ENCODE measurements at places on chromosomes 3 and 15.

DNA sequence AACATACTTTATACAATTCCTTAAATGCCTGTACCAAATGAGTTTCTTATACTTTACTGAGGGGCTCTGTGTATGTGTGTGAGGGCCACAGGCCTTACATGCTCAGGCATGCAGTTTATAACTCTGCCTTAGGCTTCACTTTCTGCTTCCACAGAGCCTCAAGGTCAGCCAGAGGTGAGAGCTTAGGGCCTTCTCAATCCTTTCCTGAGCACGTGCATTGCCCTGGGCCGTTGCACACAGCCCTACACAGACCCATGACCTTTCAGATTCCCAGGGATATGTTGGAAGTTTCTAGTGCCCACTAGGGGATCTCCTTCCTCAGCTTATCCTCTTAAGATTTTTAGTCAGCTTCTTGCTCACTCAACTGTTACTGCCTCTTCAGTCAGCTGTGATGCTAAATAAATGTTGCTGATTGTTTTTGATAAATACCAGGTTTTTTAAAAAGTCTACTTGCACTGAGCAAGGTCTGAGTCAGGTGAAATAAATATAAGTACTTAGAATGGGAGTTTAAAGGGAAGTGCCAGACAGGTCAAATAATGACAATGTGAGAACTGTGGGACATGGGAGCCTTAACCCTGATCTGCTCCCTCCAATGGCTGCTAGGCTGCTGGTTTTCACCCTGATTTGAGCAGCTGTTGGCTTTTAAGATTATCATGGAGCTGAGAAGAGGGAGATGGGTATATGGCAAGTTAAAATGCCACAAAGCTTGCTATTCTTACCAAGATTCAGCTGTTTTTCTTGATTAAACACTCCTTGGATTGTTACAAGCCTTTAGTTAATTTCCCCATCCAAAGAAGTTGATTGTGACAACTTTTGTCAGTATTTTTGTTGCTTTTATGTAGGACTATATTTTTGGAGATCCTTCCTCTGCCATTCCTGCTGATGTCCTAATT is 169.5 kb downstream of the PLD1 start:
- no peak for DNase-seq

DNA sequence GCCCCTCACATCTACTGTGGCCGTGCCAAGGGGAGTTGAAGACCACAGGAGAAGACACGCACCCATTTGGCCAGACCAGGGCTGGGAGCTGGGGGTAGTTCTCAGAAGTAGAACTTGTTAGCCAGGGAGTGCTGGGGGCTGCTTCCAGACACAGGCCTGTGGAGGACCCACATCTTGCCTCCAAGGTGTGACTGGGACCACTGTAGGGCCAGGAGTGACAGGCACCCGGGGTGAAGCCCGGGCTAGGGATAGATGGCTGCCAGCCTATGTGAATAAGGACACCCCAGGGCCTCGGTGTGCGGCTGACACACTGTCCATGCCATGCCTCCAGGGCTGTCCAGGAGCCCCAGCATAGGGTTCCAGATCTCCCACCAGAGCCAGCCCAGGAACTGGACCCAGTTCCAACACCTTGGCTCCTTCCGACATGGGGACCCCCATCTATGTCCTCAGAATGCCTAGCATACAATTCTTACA is 1.8 kb downstream of the ANPEP start:
- no peak for DNase-seq

DNA sequence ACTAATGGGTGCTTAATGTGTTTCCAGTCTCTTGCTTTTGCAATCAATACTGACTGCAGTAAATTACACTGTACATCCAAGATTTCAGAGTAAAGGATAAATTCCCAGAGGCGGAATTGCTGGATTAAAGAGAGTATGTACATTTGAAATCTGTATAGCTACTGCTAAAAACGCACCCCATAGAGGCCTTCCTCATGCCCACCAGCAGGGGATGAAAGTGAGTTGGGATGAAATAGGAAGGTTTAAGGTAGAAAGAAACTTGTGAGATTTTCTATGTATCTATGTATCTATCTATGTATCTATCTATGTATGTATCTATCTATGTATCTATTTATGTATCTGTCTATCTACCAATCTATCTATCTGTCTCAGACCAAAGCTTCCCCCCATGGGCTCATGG is 28.4 kb downstream of the TMEM44 start:
- DNase-seq, result no peak

DNA sequence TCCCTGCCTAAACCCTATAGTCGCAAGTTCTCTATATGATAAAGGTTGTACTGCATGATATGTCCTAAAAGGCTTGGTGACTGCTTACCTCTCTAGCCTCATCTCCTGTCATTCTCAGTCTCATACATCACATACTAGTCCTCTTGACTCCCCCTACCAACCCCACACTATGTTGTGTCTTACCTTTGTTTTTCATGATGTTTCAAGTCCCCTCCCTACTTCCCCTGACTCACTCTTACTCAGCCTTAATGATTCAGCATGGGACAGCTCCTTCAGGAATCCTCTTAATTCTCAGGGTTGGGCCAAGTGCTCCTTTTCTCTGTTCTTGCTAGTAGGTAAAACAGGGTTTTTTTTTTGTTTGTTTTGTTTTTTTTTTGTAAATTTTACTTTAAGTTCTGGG is 49.6 kb downstream of the SLMAP start:
- no peak for DNase-seq

DNA sequence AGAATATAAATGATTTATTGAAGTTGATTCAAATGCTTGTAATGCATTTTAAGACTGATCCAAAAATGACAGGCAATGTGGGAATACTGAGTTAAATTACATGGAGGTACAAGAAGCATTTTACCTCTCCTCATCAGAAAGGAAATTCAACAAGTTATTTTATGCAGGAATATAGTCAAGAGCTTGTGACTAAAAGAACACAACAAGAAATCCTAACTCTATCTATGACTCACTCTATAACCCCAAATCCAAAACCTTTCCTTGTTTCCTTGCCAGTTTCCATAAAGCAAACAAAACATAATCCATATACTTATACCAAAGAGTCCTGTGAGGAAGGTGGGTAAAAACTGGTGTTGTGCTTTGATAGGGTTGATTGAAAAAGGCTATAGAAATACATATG is 30.8 kb downstream of the SIN3A start:
- no peak for DNase-seq

GRCh38 chr3:141368062-141368924 is at the start of gene ZBTB38:
ZBTB38 (plus strand) TSS chr3:141368504; CDS start chr3:141442389, 73,885 bp downstream.
- DNase-seq, result no peak

DNA sequence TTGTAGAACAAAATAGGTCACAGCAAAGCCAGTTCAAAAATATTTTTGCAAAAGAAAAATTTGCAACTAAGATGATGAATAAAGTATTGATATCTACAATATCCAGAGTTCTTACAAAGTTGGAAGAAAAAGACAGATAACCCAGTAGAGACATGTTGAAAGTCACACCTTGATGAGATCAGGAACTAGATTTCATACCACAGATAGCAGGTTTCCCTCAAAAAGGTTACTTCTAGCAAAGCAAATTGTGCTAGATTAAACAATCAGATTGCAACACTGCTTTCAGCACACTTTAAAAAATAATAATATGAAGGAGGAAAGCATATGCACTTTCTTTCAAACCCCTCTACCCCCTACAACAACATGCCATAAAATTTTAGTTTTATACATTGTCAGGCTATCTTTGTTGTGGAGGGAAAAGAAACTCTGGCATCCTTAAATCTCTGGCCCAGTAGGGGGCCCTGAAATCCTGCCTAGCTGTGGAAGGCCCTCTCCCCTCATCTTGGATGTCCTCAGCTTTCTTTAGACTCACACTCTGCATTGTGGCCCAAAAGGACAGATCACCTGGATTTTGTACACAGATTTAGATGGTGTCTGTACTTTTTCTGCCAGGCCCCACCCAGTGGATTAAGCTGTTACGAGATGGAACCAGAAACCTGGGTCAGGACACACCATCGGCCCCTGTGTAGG is 50.9 kb downstream of the CCR3 start:
- DNase-seq, result no peak

- no peak for DNase-seq
These were observed 103.8 kb upstream of the MME start for GRCh38 chr3:154976072-154976983.

- no peak for DNase-seq
These were observed 68.1 kb downstream of the TRIM69 start for GRCh38 chr15:44804298-44805046.

- DNase-seq, result no peak
These were observed 18.1 kb upstream of the TRAT1 start for GRCh38 chr3:108804437-108804836.

DNA sequence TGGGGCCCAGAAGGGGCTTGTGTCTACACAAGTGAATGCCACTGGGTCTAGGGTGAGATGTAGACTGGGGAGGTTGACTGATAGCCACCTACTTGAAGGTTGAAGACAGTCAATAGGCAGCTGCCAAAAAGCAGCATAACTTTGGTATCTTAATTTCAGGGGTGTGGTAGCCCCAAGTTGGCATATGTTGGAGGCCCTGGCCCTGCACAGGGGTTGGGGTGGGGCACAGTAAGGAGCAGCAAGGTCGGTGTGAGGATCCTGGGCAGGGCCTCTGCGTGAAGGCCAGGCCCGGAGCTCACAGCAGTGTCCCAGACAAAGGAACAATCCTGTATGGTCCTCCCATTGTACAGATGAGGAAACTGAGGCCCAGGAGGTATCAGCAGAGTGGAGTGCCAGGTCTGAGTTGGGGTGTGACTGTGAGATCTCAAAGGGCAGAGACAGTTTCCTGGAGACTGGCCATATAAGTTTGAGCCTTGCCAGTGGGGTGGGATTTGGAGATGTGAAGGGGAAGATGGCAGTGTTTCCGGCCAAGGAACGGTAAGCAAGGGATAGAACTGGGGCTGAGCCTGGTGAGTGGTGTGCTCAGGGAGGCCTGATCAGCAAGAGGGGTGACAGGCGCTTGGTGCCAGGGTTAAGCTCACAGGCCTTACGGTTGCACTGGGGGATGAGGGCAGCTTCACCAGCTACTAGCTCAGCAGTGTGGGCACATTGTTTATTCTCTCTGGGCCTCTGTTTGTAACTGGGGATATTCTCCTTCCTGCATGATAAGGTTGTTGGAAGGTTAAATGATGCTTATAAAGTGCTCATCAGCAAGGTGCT is 1.7 kb downstream of the KLHL40 start:
- no peak for DNase-seq

GRCh38 chr3:153052096-153052460 is 109.9 kb upstream of the RAP2B start:
- DNase-seq, result no peak

- DNase-seq, result no peak
These were observed 88.8 kb upstream of the HES1 start for GRCh38 chr3:194046995-194047645.

- no peak for DNase-seq
These were observed 880.2 kb downstream of the OTOL1 start for GRCh38 chr3:162376761-162377160.

DNA sequence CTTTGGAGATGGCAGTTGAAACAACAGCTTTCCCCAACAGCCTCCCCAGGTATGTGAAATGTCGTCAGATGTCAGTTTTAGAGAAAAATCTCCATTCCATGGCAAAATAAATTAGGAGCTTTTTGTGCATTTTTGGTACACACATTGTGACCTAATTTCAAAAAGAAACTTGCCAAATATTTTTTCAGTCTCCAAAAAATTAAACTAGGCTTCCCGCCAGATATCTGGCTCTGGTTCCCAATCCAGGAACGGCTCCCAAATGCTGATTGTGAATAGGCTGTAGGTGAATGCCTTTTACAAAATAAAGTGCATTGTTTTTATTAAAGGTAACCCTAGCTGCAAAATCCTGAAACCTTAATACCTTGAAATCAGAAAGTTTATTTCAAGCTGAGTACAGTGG is 10.9 kb downstream of the KCNAB1 start:
- DNase-seq, result no peak

GRCh38 chr3:190063490-190063889 is 57.2 kb downstream of the P3H2 start:
- no peak for DNase-seq

GRCh38 chr15:64536244-64536836 is 76.0 kb downstream of the ZNF609 start:
- no peak for DNase-seq

Measured in stimulated activated naive CD4-positive, alpha-beta T cell treated with Interleukin-2 at 50 U/mL for 16 hours (primary cell).